Right lung (tissue), 10 donors: ENCODE measurements at places on chromosomes 2 and 18.
A peak's percentile ranks its signal among the peaks of the same experiment; 100 is the strongest.

DNA sequence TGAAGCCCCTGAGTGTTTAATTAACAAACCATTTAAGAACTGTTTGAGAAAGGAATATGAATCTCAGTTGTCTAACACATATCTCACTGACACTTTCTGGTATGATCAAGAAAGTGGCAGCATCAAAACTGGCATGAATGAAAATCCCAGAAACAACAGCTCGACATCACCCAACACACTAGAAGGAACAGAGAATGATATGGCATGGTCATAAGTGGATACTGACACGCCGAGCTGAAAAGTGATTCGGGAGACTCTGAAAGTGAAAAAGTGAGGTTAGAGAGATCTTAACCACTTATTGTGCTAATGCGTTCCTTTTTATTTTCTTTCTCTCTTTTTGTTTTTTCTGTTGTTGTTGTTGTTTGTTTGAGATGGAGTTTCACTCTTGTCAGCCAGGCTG lies 37.9 kb downstream of the MRPL35 start:
- no peak for DNase-seq

GRCh38 chr18:69400253-69400975 lies at the start of gene DOK6:
TSS of gene DOK6 (plus strand) at chr18:69400888.
- peak; percentile 76 for DNase-seq

DNA sequence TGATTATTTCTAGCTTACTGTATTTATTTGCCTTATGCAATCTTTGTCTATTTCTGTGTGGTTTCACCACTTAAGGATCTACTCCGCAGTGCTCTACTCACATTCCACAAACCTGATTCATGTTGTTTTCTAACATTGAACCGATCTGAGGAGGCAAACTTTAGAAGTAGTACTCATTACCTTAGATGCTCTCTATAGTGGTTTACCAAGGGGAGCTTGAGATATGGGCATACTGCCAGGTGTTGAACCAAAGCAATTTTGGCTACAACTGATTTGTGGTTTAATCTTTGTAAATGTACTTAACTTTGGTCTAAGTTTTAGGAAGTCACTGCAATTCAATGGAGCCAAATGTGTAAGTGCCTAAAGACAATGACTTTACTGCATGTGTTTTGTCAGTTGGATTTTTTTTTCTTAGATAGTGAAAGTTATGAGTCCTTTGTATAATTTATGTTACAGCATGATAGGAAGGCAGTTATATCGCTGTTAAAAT lies 50.1 kb downstream of the MAP2 start:
- no peak for DNase-seq

DNA sequence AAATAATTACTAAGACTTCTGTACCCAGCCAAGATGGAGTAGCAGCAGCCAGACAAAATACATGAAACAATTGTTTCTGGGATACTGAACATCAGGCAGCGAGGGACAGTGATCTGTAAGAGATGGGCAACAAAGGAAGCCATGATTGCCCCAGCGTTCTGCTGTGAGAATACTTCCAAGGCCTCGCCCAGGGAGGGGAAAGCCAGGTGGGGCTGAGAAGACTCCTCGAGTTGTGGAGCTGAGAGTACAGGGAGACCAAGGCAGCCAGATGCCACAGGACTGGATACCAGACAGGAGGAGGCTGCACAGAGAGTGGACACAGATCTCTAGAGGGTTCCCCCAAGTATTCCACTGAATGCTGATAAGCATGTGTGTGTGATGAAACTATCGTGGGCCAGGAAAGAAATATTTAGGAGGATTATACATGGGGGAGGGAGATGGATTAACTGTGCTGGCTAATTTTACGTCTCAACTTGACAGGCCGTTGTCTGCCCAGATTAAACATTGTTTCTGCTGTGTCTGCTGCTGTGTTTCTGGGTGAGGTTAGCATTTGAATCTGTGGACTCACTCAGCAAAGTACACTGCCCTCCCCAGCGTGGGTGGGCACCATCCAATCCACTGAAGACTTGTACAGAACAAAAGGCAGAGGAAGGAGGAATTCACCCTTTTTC lies 10.2 kb upstream of the LIMS2 start:
- DNase-seq: no peak

- DNase-seq: peak; percentile 90
Measured at GRCh38 chr2:181891966-181892798, 652 bp downstream of the ITPRID2 start.

GRCh38 chr2:91477731-91478672 lies 2786.5 kb downstream of the RPIA start:
- DNase-seq: peak; percentile 58

- DNase-seq: no peak
Measured at GRCh38 chr2:187783446-187783845, 229.2 kb upstream of the TFPI start.

DNA sequence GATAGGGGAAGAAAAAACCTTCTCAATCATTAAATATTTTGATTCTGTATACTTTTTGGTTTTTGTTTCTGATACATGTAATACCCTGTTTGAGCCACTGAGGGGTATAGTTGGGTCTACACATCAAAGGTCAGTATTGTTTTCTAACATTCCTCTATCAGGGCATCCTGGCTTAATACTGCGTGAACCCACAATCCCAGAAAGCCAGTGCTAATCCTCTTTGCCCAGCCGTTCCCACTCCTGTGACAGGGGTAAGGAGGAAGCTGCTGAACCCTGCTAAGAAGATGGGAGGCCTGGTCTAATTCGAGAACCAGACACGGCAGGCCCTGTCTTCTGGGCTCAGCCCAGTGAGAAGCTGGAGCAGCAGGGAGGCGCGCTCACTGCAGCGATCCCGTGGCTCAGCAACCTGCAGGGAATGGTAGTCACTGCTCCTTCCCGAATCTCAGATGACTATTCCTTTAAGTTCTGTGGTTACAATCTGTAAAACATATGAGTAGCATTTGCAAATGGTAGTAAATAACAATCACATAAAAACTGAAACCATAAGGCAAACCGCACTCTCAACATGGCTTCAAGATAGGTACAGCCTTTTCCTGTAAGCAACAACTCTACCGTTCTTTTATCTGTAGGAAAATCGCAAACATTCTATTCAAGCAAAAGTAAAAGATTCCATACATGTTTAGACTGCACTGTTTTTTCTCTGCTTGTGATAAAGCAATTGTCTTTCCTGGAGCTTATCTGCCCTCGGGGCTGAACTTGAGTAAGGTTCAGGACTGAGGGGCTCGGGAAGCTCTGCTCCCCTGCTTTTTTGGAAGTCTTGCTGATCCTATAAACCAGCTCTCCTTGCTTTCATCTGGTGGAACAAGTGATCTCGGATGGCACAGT lies 87.0 kb downstream of the EPB41L3 start:
- DNase-seq: no peak

GRCh38 chr18:40926679-40927078 lies 1028.4 kb upstream of the PIK3C3 start:
- no peak for DNase-seq

DNA sequence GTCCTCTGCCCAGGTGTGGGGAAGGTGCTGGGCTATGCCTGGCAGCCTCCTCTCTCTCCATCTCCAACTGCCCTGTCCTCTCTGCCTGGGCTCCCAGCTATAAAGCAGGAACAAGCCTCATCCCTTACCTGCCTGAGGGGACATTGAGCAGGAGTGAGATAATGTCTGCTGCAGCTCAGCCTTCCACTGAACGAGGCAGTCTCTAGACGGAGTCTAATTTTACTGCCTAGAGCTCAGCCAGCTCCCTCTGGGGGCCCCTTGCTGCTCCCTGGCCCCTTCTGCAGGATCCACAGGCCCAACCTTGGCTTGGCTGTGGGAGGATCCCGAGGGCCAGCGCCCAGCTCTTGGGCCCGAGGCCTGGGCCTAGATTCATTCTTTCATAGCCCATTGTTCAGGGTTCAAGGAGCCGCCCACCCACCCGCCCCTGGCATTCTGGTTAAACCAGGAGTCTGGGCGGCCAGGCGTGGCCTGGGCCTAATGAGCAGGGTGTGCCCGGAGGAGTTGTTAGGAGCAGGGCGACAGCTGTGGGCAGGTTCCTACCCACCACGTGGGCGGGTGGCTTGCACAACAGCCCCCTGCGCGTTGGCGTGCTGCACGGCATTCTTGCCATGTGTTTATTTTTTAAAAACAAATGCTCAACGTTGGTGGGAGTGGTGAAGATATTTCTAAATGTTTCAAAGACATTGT lies 44.6 kb downstream of the FOSL2 start:
- no peak for DNase-seq

DNA sequence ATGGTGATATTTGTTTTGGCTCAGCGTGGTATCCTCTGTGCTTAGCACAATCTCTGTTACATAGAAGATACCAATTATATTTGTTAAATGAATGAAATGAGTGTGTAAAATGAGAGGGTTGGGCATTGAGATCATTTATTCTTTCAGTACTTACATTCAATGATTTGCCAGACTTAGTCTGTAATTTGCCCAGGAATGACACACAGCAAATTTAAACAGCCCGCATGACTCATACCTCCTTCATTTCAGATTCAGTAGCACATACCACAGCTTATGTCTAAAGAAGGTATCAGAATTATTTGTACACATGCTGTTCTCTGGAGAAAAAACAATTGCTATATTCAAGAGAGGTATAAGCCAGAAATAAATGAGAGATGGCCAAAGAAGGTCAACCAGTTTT lies 37.0 kb downstream of the KLHL14 start:
- no peak for DNase-seq

DNA sequence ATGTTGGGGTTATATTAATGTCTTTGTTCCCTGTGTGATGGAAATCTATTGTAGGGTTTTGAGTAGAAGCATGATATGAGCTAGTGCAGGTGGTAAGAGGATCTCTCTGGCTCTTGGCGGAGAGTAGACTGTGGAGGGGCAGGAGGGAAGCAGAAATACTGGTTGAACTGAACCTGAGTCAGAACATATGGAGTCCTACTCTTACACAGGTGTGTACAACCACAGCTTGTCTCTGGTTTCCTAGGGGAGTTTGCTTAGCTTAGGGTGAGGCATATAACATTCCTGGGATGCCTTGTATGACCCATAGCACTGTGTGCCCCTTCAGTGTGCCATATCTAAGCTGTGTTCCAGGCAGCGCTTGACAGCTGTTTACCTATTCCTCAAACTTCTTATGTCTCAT lies 97.3 kb upstream of the GCFC2 start:
- no peak for DNase-seq

DNA sequence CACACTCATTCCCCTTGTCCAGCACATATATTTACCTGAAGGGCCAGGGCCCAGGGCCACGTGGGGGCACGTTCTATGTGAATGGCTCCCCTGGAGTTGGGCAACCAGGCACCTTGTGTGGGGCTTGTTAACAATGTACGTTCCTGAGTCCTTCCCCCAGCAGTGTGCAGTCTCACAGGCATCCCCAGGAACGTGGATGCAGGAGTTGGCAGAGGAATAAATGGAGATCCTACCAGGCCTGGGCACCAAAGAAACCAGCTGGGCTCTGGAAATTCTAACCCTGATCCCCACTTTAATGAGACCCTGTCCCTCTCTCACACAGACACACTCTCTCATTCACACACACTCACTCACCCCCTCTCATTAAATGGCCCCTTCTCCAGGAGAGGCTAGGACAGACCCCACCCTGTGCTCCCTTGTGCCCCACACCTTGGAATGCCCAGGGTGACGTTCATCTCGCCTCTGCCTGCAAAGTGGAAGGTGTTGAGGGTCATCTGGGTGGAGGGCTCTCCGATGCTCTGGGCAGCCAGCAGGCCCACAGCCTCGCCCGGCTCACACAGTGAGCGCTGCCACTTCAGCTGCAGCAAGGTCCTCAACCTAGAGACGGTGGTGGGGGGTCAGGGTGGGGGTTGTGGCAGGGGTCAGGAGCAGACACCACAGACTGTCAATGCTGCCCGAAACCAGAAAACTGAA lies 65.6 kb downstream of the POLR1A start:
- no peak for DNase-seq

DNA sequence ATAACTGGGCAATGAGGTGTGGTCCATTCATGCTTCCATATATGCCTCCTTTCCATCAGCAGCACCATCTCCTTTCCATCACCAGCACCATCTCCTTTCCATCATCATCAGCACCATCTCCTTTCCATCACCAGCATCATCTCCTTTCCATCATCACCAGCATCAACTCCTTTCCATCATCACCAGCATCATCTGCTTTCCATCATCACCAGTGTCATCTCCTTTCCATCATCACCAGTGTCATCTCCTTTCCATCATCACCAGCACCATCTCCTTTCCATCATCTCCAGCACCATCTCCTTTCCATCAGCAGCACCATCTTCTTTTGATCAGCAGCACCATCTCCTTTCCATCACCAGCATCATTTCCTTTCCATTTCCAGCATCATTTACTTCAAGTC lies 297.5 kb upstream of the SPHKAP start:
- DNase-seq: no peak

- DNase-seq: no peak
Measured at GRCh38 chr2:96801786-96802595, 14.1 kb upstream of the CNNM3 start.

- DNase-seq: no peak
Measured at GRCh38 chr2:74503506-74504475, 3.7 kb downstream of the PCGF1 start.

DNA sequence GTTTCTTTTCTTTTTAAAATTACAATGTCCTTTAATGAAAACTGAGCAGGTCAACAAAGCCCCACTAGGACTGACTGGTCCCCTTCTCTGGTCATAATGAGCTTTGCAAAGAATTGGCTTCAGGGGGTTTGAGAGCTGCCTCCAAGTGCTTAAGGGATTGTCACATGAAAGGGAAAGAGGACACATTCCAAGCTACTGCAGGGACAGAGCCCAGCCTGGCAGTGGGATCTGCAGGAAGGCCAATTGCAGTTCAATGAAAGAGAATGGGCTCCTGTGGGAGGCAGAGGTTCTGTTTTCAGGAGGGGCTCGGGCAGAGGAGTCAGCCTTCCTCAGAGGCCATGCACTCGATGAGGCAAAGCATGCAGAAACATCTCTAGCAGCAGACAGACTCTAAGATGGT lies 84.1 kb upstream of the ACKR3 start:
- DNase-seq: no peak

DNA sequence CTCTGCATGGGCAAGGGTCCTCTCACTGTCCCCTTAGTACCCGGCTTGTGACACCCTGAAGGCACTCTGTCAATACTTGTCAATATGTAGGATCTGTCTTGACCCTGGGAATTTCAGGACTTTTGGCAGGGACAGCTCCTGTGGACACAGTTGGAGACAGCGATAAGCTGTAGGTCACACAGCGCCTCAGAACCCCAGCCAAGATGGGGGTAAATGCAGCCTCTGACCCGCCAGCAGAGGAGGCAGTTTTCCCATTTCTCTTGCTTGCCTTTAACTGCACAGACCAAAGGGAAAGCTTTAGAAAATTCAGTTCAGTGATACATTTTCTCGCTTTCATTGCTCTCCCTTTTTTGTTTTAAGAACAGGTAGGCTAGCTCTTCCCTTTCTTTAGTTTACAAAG lies 54.8 kb upstream of the KLHL29 start:
- DNase-seq: no peak
